ENCODE measurements at places on chromosomes 16 and 17. TPM values are rescaled to one million over a fixed set of nuclear protein-coding genes. Genes with fewer than 3 reads are reported as not detected.

ZFP1 gene
- 2.9 TPM for polyA plus RNA-seq

CCL17 gene
- polyA plus RNA-seq: not detected

ZACN gene
- polyA plus RNA-seq: 1.9 TPM

CDH11 gene
- polyA plus RNA-seq: 4.9 TPM

IGSF6 gene
- polyA plus RNA-seq: 0.73 TPM

CPHXL2 gene
- not detected for polyA plus RNA-seq

FGF11 gene
- 0.50 TPM for polyA plus RNA-seq

ZDHHC1 gene
- polyA plus RNA-seq: 4.4 TPM

ERN2 gene
- 24.5 TPM for polyA plus RNA-seq

AXIN1 gene
- 13.3 TPM for polyA plus RNA-seq

SLC39A11 gene
- 8.4 TPM for polyA plus RNA-seq

SBK1 gene
- polyA plus RNA-seq: 0.63 TPM

OR1F1 gene
- not detected for polyA plus RNA-seq

C1QTNF1 gene
- 18.2 TPM for polyA plus RNA-seq

CCP110 gene
- polyA plus RNA-seq: 5.1 TPM

IRF8 gene
- polyA plus RNA-seq: 7.3 TPM

DNAH3 gene
- polyA plus RNA-seq: 0.10 TPM

HSD11B2 gene
- polyA plus RNA-seq: 1.5 TPM

HOXB1 gene
- polyA plus RNA-seq: 0.28 TPM

FCSK gene
- polyA plus RNA-seq: 7.7 TPM

MYO15B gene
- 67.7 TPM for polyA plus RNA-seq

CHST6 gene
- not detected for polyA plus RNA-seq

EVPLL gene
- not detected for polyA plus RNA-seq

CDH3 gene
- polyA plus RNA-seq: 1.7 TPM

CNTD1 gene
- polyA plus RNA-seq: 2.4 TPM

MMP25 gene
- polyA plus RNA-seq: 0.61 TPM

GSPT1 gene
- polyA plus RNA-seq: 33.1 TPM

RETREG3 gene
- polyA plus RNA-seq: 9.5 TPM

XYLT1 gene
- 1.0 TPM for polyA plus RNA-seq

FBXW10 gene
- 0.35 TPM for polyA plus RNA-seq

CDRT15L2 gene
- not detected for polyA plus RNA-seq

PCTP gene
- 22.8 TPM for polyA plus RNA-seq

NSRP1 gene
- polyA plus RNA-seq: 19.1 TPM

NATD1 gene
- 6.7 TPM for polyA plus RNA-seq

All from stomach (tissue), 19 donors.